ENCODE measurements at places on chromosomes 3 and 15.

GRCh38 chr3:112463250-112463649 lies 36.0 kb downstream of the BTLA start:
- DNase-seq, result no peak

- DNase-seq, result no peak
Measured at GRCh38 chr3:51559411-51559888, 20.9 kb downstream of the RAD54L2 start.

GRCh38 chr3:187610981-187611511 lies 59.1 kb downstream of the SST start:
- no peak for DNase-seq

- DNase-seq, result no peak
Measured at GRCh38 chr15:31802761-31803160, 227.6 kb upstream of the CHRNA7 start.

DNA sequence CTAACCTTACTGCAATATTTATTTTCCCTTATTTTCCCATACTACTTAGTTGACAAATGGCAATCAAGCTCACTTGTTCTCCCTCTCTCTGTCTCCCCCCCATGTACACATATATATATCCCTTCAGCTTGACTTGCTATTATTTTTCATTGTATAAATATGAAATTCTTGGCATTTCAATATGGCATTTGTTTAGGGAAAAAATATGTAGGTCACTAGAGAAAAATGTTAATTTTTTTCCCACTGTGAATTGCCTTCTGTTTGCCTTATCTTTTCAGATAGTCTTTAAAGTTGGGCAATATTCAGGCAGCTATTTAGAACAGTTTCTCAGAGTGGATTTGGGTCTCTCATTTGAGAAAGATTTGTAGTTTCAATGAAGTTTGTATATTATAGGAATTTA lies 62.8 kb upstream of the UTS2B start:
- DNase-seq, result no peak

DNA sequence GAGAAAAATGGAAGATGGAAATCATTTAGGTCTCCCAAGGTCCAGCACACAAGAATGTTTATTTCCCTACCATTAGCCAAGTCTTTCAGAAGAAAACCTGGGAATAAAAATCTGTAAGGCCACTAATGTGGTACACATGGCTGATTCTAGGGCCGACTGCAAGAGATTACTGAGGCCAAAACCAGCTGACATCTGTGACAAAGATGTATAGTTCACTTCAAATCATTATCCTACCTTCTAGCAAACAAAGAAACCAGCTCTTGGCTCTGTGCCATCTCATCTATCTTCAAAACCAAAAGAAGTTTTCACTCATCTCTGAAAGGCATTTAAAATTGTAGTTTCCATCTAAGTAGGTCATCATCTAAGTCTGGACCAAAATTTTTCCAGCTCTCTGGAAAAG lies 43.9 kb downstream of the ERC2 start:
- no peak for DNase-seq

DNA sequence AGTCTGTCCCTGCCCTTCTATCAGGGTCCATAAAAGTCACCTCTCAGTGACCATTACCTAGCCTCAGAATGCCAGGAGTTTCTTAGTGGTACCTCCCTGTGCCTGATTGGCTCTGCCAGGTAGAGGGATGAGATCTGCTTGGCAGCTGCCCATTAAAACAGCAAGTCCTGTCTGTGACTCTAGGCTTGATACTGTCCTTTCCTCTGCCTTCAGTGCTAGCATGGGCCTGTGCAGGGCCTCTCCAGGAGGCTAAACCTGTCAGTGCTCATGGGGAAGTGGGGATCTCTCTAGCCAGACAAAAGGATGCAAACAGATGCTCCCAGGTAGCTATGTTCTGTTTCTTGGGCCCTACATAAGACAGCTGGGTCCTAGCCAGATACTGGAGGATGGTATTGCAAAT lies 10.0 kb upstream of the MANF start:
- DNase-seq, result no peak

DNA sequence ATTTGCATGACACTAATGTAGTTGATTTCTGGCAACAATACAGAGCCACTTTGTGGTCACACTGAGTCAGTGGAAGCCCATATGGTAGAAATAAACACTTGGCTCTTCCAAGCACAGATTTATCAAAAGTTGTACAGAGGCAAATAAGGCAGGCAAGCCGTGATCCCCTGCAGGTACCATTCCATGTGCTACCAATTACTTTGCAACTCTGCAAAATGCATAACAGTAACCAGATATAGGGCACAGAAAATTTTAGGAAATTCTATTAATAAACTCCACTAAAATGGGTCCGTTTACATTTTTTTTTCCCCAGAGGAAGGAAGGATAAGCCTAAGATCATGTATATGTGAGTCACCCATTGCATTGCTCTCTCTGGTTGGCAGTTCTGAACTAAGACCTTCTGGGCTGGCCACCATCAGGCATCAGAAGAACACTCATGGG lies 103.1 kb upstream of the PTX3 start:
- DNase-seq, result no peak

DNA sequence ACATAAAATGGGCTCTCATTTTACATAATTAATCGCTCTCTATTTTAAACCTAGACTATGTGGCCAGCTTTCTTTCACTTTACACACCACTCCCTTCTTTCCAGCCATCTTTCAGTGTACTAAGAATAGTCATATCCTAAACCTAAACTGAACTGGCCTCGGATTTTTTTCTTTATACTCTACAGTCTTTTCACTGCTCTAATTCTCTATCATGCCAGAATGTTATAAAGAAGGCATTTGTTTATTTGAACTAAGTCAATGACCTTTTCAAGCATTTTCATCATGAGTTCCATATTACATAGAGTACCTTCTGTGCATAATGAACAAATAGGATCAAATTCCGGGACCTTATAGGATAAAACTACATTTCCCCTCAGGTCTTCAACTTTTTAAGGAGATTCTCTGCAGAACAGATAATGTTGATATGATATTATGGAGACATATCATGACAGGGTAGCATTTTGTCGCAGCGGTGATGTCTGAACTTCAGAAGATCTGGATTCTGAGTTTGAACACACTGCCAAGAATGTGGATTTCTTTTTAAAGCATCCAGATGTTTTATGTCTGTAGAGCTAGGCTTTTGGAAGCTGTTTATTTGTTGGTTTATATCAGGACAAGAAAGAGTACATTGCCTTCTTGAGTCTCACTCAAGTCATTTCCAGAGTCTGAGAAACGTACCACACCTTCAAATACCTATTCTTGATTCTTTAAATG lies 1047.3 kb downstream of the MCTP2 start:
- no peak for DNase-seq

- no peak for DNase-seq
Measured at GRCh38 chr3:159080821-159081220, 279.0 kb downstream of the MFSD1 start.

DNA sequence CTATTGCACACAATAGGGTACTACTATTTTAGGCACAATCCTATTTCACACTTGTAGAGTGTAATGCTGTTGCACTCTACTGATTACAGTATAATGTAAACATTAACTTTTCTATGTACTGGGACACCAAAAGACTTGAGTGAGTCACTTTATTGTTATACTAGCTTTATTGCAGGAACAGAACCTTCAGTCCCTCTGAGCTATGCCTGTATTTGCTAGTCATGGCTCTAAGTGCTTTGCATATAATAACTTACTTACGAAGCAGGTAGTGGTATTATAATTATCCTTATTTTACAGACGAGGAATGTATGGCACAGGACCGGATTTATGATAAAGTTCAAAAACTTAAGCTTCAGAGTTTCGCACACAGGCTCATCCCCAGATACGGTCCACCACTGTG lies 106.6 kb upstream of the SLC6A6 start:
- DNase-seq, result no peak

DNA sequence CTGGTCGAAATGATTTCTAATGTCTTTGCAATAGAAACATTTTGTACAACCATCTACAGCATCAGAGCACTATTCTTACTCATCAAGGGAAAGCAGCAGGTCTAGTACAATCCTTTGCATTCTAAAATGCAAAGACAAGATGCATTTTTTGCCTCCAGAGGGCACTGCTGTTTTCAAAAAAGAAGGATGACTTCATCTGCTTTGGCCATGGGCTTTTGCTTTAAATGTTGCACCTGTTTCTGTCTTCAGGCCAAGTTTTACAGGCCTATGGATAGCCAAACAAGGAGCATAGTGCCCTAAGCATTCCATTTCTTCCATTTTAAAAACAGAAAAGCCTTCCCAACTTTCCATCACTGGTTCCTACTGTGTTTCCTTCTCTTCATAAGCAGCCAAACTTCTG lies 3.4 kb downstream of the PARP9 start:
- peak; percentile 50 for DNase-seq

- no peak for DNase-seq
Measured at GRCh38 chr3:133529809-133530208, 43.7 kb upstream of the CDV3 start.

DNA sequence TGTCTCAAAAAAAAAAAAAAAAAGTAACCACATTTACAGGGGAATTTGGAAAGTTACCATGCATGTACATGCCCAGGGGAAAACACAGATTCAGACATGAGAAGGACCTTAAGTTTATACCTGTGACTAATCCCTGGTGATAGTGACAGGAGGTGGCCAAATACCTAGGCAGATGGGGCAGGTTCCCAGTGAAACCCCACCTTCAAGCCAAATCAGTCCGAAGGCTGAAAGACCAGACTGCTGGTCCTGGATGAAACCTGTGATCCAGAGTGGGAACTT lies 15.8 kb downstream of the SPCS1 start:
- no peak for DNase-seq

- DNase-seq, result no peak
Measured at GRCh38 chr3:119613201-119613600, 15.5 kb downstream of the PLA1A start.

DNA sequence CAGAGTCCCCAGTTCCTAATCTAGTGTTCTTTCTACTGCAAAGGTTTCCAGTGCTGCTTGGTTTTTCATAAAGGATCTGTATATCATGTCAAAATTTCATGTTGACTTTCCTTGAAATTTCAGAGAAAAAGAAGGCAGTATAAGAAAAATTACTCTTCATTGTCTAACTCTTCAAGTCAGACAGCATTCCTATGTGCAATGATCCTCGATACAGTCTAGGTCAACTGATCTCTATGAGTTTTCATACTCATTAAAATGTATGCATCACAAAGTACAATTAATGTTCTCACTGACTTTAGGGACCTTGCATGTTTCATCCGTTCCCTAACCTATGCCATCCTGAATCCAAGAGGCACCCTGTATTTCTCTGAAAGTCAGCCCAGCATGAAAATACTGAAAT lies 317.3 kb downstream of the ZBTB20 start:
- peak; percentile 8 for DNase-seq

DNA sequence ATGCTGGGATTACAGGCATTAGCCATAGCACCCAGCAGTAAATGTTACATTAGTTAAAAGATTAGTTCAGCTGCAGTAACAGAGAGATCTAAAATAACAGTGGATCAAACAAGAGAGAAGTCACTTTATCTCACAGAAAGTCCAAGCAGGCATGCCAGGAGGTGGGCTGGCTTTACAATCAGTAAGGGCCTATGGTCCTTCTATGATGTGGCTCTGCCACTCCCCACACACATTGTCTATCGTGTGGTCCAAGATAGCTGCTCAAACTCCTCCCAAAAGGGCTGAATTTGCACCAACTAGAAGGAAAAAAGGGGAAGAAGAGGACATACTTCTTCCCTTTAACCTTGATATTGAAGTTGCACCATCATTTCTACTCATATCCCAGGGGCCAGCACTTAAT lies 4.6 kb upstream of the RUVBL1 start:
- no peak for DNase-seq

GRCh38 chr3:111862415-111862814 lies 3.4 kb downstream of the PHLDB2 start:
- DNase-seq, result no peak

GRCh38 chr3:105626739-105627138 lies 242.1 kb downstream of the CBLB start:
- no peak for DNase-seq

DNA sequence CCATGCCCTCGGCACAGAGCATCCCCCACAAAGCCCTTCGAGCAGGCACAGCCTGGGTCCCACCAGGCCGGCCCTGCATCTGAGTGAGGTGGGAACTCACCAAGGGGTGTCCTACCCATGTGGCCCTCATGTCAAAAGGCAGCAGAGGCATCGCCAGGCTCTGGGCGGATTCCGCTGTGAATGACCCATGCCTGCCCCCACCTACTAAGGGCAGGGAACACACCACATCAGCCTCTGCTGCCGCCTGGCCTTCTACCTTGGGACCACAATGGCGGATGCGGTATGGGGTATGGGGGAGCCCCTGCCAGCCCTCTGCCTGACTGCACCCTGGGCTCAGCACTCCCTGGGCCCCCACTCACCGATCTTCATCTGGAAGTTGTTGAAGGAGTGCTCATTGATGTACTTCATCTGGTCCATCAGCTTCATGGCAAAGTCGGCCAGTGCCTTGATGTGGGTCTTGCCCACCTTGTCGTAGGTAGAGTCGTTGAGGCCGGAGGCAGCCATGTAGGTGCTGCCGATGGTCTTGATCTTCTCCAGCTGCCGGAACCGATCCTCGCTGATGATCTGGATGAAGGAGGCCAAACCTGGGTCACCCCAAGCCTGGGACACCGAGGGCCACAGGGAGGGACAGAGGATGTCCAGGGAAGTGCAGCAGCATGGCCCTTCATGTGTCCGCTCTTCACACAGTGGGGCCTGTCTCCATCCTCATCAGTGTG lies 87.8 kb downstream of the SEC22A start:
- DNase-seq, result no peak

- DNase-seq, result no peak
Measured at GRCh38 chr3:66021731-66022131, 17.0 kb downstream of the MAGI1 start.

GRCh38 chr3:188673646-188674186 lies 498.1 kb upstream of the TPRG1 start:
- no peak for DNase-seq

DNA sequence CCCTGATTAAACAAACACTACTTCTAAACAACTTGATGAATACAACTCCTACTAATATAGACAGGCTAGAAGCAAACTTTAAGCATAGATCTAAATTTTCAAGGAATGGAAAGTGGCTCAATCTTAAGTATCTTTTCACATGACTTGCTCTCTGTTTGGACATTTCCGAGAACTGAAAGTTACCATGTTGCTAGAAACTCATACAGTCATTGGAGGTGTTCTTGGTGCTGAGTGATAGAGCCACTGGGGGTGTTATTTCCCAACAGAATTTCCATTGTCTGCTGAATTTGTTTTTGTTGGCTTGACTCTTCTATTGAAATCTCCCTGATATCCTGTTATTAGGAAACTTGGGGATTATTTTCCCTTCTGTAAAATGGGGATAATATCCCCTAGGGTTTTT lies 264.5 kb upstream of the RASGRP1 start:
- DNase-seq, result no peak

DNA sequence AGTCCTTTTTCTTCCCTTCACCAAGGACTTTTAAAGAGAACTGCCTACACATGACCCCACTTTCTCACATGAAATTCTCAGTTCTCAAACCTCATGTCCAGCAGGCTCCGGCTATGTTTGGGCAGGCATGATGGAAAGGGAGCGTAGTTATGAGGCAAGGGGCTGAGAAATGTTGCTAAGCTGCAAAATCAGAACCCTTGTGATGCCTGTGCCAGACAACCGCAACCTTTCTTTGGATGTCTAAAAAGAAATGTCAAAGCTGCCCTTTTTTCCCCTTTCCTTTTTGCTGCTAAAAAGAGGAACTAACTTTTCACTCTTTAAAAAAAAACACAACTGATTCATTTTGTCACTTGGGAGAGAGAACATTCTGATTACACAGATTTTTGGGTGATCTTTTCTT lies 19.2 kb downstream of the GNB4 start:
- no peak for DNase-seq
